Occipital lobe (tissue), 3 donors: ENCODE measurements at places on chromosomes 12 and 14. TPM values are rescaled to one million over a fixed set of nuclear protein-coding genes. Genes with fewer than 3 reads are reported as not detected.

KRT6C gene
- not detected for total RNA-seq

NTN4 gene
- 44.3 TPM for total RNA-seq

LRRIQ1 gene
- 7.0 TPM for total RNA-seq

DDX11 gene
- total RNA-seq, result 8.4 TPM

KRT84 gene
- not detected for total RNA-seq

SMCO2 gene
- total RNA-seq, result 0.78 TPM

AREL1 gene
- total RNA-seq, result 53.2 TPM

MNAT1 gene
- 91.9 TPM for total RNA-seq

LPAR5 gene
- total RNA-seq, result 0.62 TPM

MSI1 gene
- total RNA-seq, result 7.5 TPM

DIO3 gene
- total RNA-seq, result not detected

AMDHD1 gene
- total RNA-seq, result 0.31 TPM

LRRK2 gene
- 12.2 TPM for total RNA-seq

PLEKHA5 gene
- 73.6 TPM for total RNA-seq
